ENCODE measurements at places on chromosomes 12 and 14. TPM values are rescaled to one million over a fixed set of nuclear protein-coding genes. Genes with fewer than 3 reads are reported as not detected.

EFS gene
- total RNA-seq: not detected

ZDHHC22 gene
- total RNA-seq: not detected

CFAP54 gene
- 0.24 TPM for total RNA-seq

FBXL14 gene
- total RNA-seq: 18.1 TPM

PHC1 gene
- 16.7 TPM for total RNA-seq

DTX3 gene
- total RNA-seq: 44.3 TPM

BDKRB1 gene
- not detected for total RNA-seq

GON7 gene
- 22.3 TPM for total RNA-seq

NIN gene
- total RNA-seq: 46.1 TPM
